ENCODE measurements at places on chromosomes 12 and 14. TPM values are rescaled to one million over a fixed set of nuclear protein-coding genes. Genes with fewer than 3 reads are reported as not detected.

GRCh38 chr12:121301876-121302275 lies 5.4 kb upstream of the CAMKK2 start:
- DNase-seq = no peak

- DNase-seq = no peak
Observed at GRCh38 chr14:98169170-98169587, 1102.8 kb downstream of the BCL11B start.

- no peak for DNase-seq
Observed at GRCh38 chr12:87082756-87083155, 826.6 kb upstream of the MGAT4C start.

The ESYT1 gene
- total RNA-seq = 90.3 TPM

GRCh38 chr12:59055204-59055860 lies 135.0 kb upstream of the LRIG3 start:
- no peak for DNase-seq

The CATSPERB gene
- 7.1 TPM for total RNA-seq

The FGF23 gene
- total RNA-seq = not detected

DNA sequence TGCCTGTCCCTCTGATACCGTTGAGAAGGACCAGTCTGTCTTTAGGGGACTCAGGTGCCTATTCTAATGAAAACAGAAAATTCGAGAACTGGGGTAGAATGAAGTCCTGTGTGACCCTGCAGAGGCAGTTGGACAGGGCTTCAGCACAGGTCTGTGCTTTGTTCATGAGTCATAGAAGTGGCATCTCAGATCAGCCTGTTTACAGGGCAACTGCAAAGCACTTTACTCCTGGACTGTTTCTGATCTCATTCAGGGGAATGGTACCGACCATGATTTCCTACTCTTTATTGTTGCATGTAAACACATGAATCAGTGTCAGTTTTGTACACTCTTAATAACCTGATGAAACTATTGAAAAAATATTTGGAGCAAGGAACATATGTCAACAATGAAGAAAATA lies 1517.0 kb downstream of the AACS start:
- no peak for DNase-seq

The MORN3 gene
- total RNA-seq = 9.8 TPM

- no peak for DNase-seq
Observed at GRCh38 chr14:84250893-84251292, 1279.1 kb upstream of the FLRT2 start.

- DNase-seq = no peak
Observed at GRCh38 chr14:103227094-103227768, 104.0 kb downstream of the TNFAIP2 start.

The WNT1 gene
- total RNA-seq = 1.8 TPM

- DNase-seq = no peak
Observed at GRCh38 chr14:92719421-92719820, 29.0 kb downstream of the LGMN start.

The LRRC10 gene
- not detected for total RNA-seq

DNA sequence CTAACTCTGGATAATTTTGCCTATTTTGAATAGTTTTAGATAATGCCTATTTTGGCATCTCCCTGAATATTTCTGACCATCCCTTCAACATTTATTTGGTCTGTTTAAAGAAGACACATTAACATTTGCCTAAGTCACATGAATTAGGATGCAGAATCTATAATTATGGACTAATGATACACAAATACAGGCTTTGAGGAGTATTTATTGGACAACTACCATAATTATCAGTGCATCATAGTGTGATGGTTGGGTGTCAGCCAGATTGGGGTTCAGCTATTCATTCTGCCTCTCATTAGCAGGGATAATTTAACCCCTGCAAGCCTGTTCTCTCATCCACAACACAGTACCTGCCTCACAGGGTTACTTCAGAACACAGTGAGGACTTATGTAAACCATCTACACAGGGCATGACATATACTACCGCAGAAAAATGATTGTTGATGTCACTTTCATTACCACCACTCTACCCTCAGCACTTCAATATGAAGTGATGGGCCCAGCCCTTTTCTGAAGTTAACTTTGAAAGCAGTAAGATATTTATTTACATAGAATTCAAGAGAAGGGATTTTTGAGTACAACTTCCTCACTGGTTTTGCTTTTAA lies 14.4 kb downstream of the PRKCH start:
- DNase-seq = peak; percentile 83

Measured in CD4-positive, alpha-beta T cell (primary cell).